HFFc6 (cell line): ENCODE measurements at places on chromosomes 1 and 21. TPM values are rescaled to one million over a fixed set of nuclear protein-coding genes. Genes with fewer than 3 reads are reported as not detected.
A peak's percentile ranks its signal among the peaks of the same experiment; 100 is the strongest.

DNA sequence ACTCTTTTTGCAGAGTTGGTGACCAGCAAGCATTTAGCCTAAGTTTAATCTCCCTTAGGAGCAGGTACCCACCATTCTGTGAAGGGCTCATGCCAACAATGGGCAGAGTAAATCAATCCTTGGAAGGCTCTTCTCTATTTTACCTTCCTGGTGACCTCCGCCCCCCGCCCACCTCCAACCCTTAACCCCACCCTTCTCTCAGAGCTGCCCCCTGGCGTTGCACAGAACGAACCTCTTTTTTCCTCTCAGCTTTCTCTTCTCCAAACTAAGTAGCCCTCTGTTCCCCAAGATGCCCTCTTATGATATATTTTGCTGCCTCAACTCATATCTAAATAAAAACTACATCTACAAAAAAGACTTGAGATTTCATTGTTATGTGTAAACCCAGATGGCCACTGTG is 186.8 kb downstream of the SEC16B start:
- no peak overlapping the region for H3K4me3 ChIP-seq
- no peaks in the 10 kb centered on the region for H3K36me3 ChIP-seq
- DNase-seq = no peak
- H3K27ac ChIP-seq = no peak overlapping the region
- peaks cover 35% of the 10 kb centered on the region for H3K4me1 ChIP-seq

- no peaks in the 10 kb centered on the region for H3K36me3 ChIP-seq
- no peak overlapping the region for H3K27ac ChIP-seq
- DNase-seq = no peak
- H3K4me3 ChIP-seq = no peak overlapping the region
- H3K27me3 ChIP-seq = no peaks in the 10 kb centered on the region; the same call in 1 of the 2 replicates
- H3K4me1 ChIP-seq = peaks cover 10% of the 10 kb centered on the region
Measured at GRCh38 chr1:6779089-6779805, 6.0 kb upstream of the CAMTA1 start.

- no peak overlapping the region for H3K4me3 ChIP-seq
- H3K4me1 ChIP-seq = peaks cover 13% of the 10 kb centered on the region
- no peaks in the 10 kb centered on the region for H3K36me3 ChIP-seq
- peak; percentile 56 for DNase-seq
- no peaks in the 10 kb centered on the region for H3K27me3 ChIP-seq
Measured at GRCh38 chr1:224447251-224447650, 12.7 kb upstream of the WDR26 start.

DNA sequence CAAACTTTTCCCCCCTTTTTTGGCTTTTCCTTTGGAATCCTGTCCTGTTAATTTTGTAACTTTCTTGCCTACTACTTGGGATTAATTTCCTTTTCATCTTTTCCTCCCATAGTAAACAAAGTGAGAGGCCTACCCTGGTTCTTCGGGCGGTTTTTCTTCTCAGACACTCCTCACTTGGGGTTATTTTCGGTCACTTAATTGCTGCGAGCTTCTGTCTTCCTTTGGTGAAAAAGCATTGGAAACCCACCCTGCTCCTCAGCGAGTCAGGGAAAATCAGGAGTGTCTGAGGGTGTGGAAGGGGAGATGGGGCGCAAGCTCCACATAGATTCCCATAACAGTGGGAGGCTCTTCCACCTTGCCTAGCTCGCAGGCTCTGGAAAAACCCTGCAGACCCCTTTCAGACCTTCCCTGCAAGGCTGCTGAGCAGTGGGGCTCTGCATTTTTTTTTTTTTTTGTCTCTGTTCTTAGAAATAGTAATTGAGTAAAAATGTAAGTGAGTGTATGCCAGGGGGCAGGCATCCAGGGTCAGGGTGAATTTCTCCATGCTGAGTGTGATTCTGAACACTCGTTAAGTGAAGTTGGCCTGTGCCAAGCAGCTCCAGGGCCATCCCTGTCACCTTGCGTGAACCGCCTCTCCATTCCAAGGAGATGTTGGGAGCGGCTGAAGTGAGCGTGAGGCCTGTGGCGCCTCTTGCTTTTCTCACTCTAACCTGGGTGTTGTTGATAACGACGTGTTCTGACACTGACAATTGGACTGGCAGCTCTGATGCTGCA is 20.3 kb downstream of the TGFB2 start:
- H3K27me3 ChIP-seq = no peaks in the 10 kb centered on the region; the same call in 1 of the 2 replicates
- H3K4me1 ChIP-seq = peaks cover 38% of the 10 kb centered on the region
- H3K27ac ChIP-seq = no peak overlapping the region
- DNase-seq = no peak
- H3K4me3 ChIP-seq = no peak overlapping the region

DNA sequence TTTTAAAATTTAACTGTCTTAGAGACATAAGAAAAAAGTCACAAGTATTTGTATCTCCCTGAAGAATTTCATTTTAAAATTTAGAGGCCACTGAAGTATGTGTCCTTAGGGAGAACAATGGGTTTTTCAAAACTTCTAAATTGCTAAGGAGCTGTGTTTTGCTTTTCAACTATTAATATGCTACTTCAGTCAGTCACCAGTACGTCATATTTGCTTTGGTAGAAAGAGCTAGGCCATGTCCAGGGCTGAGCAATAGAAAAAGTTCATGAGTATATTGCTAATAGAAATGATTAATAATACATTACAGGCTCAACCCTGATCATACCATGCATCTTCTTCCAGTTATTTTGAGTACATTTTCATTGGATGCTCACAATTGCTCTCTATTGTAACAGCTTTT is 1.7 kb upstream of the SGIP1 start:
- H3K27ac ChIP-seq = peak overlapping the region; percentile 92
- H3K36me3 ChIP-seq = peaks cover 32% of the 10 kb centered on the region
- H3K4me3 ChIP-seq = peak overlapping the region; percentile 96
- H3K4me1 ChIP-seq = peaks cover 85% of the 10 kb centered on the region
- H3K27me3 ChIP-seq = no peaks in the 10 kb centered on the region; the same call in none of the 2 replicates

DNA sequence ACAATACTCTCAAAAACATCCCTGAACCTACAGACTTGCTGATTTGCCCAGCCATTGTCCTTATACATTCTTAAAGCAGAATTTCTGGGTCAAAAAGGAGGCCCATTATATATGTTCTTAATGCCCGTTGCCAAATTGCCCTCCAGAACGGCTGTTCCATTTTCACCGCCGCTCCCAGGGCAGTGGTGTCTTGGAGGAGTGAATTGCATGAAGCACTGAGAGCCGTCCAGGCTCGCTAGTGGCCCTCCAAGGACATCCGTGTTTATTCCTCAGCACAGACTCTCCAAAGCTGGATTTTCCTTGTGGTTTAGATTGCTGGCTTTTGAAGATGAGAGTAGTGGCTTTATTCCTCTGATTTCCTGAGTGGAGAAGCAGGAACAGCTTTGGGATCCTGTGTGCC is 68.8 kb downstream of the FHAD1 start:
- H3K4me1 ChIP-seq = no peaks in the 10 kb centered on the region
- DNase-seq = no peak
- no peak overlapping the region for H3K27ac ChIP-seq

DNA sequence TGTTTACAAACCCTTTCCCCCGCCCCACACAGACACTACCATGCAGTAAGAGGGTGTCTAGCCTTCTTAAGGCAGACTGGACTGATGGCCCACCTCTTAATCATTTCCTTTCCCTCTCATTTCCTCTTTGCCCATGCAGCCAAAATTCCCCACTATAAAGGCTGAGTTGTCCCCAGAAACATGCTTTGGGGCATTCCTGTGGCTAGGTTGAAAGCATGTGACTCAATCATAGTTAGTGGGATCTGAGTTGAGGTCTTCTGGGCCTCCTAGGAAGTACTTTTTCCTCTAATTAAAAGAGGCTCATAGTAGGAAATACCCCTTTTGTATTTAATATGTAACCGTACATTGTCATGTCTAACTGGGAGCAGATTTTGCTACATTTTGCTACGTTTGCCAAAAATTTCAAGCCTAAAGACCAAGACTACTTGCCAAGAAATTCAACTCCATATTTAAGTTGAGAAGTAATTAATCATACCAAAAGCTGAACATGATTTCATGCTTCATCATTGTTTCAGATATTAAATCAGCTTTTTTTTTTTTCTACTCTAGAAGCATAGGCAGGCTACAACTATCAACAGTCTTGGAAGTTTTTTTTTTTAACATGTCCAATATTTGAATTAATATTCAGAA is 174.7 kb downstream of the ADGRL4 start:
- no peaks in the 10 kb centered on the region for H3K27me3 ChIP-seq
- peak overlapping the region; percentile 13; the same call in 1 of the 2 replicates for H3K4me3 ChIP-seq
- peaks cover 56% of the 10 kb centered on the region for H3K4me1 ChIP-seq
- no peaks in the 10 kb centered on the region for H3K36me3 ChIP-seq
- peak overlapping the region; percentile 79 for H3K27ac ChIP-seq

- H3K27ac ChIP-seq = no peak overlapping the region
- H3K4me1 ChIP-seq = no peaks in the 10 kb centered on the region
- no peak for DNase-seq
Measured at GRCh38 chr21:15365751-15366392, 301.1 kb upstream of the NRIP1 start.

DNA sequence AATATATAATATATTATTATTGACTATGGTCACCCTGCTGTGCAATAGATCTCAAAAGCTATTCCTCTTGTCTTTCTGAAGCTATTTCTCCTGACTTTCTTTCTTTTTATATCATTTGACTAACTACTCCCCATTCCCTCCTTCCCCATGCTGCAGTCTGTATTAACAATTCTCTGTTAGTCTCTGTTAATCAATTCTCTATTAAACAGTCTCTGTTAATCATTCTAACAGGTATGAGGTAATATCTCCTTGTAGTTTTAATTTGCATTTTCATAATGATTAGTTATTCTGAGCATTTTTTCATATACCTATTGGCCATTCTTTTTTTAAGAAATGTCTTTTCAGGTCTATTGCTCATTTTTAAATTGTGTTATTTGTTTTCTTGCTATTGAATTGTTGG is 201.0 kb upstream of the B3GALT2 start:
- no peaks in the 10 kb centered on the region for H3K4me1 ChIP-seq
- H3K36me3 ChIP-seq = no peaks in the 10 kb centered on the region
- no peak overlapping the region for H3K4me3 ChIP-seq
- no peak overlapping the region for H3K27ac ChIP-seq
- peaks cover 2% of the 10 kb centered on the region; the same call in 1 of the 2 replicates for H3K27me3 ChIP-seq

DNA sequence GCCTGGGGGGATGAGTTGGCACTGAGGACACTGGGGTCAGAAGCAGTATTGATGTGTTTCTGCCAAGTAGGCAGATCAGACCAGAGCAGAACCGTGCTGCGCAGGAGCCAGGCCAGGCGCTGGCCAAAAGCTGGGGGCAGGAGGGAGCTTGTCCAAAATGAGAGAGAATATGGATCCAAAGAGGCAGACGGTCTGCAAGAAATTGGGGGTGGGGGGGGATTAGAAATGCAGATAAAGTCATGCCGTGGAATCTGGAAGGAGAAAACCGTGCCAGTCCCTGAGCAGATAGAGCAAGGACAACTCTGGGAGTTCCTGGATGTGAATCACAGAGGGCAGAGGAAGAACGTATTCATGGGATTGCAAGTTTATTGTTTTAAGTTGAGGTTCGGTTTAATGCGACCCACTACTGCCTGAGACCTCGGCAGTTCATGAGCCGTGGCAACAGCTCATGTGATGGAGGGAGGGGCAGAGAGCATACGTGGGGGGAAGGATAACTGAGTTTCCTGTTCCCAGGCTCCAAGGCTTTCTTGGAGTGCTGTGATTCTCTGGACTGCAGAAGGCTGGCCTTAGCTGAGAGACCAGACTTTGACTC is 224.0 kb downstream of the FGGY start:
- H3K27me3 ChIP-seq = no peaks in the 10 kb centered on the region
- H3K27ac ChIP-seq = peak overlapping the region; percentile 86
- peaks cover 33% of the 10 kb centered on the region for H3K4me1 ChIP-seq
- peak overlapping the region; percentile 75 for H3K4me3 ChIP-seq

- DNase-seq = no peak
- H3K27ac ChIP-seq = peak overlapping the region; percentile 84
- peak overlapping the region; percentile 91 for H3K4me3 ChIP-seq
- no peaks in the 10 kb centered on the region; the same call in 1 of the 2 replicates for H3K27me3 ChIP-seq
Measured at GRCh38 chr1:9198538-9199361, 35.8 kb upstream of the H6PD start.

- peaks cover 100% of the 10 kb centered on the region for H3K4me1 ChIP-seq
- peaks cover 14% of the 10 kb centered on the region; the same call in 1 of the 2 replicates for H3K27me3 ChIP-seq
- no peak for DNase-seq
Measured at GRCh38 chr1:159917533-159918351, 7.6 kb downstream of the TAGLN2 start.

The UQCRH gene
- 236 to 266 TPM (median 263 TPM) in 3 replicates for total RNA-seq

The RIMS3 gene
- total RNA-seq = 0.09 TPM in 1 of 3 replicates, not detected in the others

The RNU1-3 gene
- 1,140 to 1,455 TPM (median 1,191 TPM) in 3 replicates for total RNA-seq

The P3R3URF gene
- not detected in 3 replicates for total RNA-seq

The LENEP gene
- total RNA-seq = 0.42 TPM in 1 of 3 replicates, not detected in the others

The ELAVL4 gene
- total RNA-seq = not detected in 3 replicates

The HTR6 gene
- not detected in 3 replicates for total RNA-seq

The GPR37L1 gene
- not detected in 3 replicates for total RNA-seq

The KCNQ4 gene
- not detected in 3 replicates for total RNA-seq

The RAB7B gene
- total RNA-seq = 3.0 and 5.2 TPM in 2 replicates

The ANKRD65 gene
- 0.14 TPM in 1 of 3 replicates, not detected in the others for total RNA-seq

The LRRC7 gene
- 0.12 to 0.29 TPM (median 0.26 TPM) in 3 replicates for total RNA-seq
